ENCODE measurements at places on chromosomes 3 and 15.

GRCh38 chr3:140151321-140151720 is 216.3 kb downstream of the CLSTN2 start:
- DNase-seq: no peak

DNA sequence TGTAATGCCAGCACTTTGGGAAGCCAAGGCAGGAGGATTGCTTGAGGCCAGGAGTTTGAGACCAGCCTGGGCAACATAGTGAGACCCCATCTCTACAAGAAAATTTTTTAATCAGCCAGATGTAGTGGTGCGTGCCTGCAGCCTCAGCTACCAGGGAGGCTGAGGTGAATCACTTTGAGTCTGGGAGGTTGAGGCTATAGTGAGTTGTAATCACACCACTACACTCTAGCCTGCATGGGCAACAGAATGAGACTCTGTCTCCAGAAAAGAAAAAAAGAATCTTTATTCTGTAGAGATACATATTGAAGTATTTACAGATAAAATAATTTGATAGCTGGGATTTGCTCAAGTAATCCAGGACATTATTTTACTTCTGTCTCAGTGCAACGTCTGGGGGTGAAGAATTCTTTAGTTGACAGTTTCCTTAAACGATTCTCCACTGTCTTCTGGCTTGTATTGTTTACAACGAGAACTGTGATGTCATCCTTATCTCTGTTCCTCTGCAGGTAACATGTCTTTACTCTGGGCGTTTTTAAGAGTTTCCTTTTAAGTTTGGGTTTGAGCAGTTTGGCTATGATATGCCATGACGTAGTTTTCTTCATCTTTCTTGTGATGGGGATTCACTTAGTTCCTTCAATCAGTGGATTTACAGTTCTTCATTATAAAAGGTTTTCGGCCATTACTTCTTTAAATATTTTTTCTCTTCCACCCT is 26.3 kb downstream of the KPNA1 start:
- no peak for DNase-seq

DNA sequence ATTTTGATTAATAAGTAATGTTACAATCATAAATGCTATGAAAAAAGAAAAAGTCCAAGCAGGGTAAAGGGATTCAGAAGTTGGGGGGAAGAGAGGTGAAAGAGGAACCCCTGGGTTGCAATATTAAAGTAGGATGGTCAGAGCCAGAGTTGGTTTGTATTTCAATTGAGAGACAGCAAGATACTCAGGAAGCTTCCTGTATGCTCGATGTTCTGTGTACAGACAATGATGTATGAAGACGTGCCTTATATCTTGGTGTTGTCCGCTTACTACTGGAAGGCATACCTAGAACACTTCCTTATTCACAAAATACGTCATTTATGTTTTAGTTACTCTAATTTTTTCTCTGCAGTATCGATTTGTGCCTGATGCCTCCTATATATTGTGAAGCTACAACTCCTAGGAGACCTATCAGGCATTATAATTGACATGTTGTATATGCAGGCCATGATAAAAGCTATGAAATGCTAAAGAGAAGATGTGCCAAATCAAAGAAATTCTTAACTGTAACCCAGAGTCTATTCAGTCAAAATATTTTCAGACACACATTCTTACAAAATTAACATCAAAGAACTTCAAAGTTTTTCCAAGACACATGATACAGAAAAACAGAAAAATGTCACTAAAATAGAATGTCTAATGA is 87.5 kb downstream of the TBL1XR1 start:
- DNase-seq: no peak

GRCh38 chr15:74443100-74443909 is 9.5 kb upstream of the SEMA7A start:
- DNase-seq: no peak

DNA sequence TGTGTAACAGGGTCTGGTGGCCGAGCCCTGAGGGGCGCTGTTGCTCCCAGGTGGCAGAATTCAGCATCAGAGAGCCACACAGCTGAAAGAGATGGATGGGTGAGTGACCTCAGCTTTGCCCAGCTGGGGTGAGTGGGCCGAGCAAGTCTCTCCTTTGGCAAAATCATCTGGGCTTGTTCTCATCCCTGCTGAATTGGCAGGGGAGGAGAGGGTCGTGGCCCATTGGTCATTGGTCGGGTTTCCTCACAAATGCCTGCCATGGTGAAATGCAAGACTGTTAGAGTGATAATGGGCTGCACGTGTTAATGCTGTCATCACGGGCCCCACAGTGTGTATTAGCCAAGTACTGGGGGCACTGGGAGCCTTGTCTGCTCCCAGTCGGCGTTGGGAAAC is 15.9 kb downstream of the ABHD2 start:
- no peak for DNase-seq

DNA sequence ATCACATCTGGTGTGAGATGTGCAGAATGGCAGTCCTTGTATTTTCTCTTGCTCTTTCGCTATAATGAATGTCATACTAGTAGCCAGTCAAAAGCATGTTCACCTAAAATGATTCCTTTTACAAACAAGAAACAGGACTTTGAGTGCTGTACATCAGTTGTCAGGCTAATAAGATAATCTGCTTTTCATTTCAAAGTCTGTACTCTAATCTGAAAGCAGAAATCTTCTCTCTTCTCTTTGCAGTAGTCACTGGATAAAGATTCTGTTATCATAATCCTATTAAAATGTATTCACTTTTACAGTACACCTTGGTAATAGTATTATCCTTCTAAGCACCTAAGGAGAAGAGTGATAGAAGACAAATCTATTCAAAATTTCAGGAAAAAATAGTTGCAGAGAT is 300.1 kb downstream of the MFSD1 start:
- no peak for DNase-seq

DNA sequence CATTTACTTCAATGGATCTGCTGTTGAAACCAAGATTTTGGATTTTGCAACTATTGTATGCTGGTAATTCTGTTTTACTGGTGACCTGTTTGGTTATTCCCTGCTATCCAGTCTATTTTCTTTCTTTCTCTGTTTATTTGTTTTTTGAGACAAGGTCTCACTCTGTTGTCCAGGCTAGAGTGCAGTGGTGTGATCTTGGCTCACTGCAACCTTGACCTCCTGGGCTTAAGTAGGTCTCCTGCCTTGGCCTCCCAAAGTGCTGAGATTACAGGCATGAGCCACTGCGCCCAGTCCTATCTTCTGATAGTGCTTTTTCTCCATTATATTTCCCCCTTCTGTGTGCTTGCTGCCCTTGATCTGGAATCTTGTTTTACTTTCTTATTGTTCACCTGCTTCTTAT is 15.6 kb downstream of the USP13 start:
- DNase-seq: no peak

- no peak for DNase-seq
Observed at GRCh38 chr3:72163809-72164634, 379.1 kb upstream of the PROK2 start.

DNA sequence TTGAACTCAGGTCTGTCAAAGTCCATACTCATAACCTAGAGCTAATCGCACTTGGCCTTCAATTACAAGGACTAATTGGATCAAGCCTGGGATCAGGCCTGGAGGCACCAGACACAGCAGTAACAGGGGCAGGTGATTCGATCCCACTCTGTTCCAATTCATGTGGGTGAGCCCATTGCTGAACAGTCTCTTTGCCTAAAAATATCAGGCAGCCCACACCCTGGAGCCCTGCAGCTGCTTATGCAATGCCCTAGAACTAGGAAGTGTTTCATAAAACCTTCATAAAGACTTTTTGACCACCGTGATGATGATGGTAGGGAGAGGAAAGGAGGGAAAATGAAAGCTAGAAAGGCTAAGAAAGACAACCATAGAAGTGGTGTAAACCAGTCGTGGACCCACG is 47.8 kb upstream of the NEO1 start:
- DNase-seq: no peak

DNA sequence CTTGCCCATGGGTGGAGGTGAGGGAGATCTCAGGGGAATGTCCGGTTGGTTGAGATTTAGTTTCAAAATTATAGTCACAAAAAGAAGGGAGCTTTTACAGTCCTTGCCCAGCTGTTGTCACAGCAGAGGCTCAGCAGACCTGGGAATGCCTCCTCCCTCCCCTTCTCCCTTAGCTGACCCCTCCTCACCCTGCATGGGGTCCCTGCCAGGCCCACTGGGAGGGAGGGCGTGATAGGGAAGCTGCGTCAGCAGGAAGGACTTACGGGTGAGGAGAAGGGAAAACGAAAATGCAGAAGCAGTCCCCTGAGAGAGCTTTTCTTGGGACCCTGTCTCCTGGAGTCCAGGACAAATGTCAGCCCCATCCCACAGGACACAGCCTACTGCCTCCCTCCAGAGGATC is 18.9 kb downstream of the SCN5A start:
- no peak for DNase-seq

DNA sequence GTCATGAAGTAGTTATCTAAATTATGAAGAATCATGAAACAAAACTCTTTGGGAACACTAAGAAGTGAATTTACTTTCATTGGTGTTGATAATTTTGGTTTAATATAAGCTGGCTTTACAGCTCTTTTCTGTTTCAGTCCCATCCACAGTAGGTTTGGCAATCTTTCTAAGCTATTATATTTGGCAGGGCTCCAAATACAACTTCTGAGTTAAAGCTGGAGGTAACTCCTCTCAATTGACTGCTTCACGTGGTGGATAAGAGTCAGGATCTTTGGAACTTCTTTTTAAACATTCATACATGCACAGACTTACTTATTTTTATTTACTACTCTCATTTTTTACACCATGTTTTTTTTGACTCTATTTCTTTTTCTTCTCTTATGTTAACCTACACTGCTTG is 106.5 kb upstream of the EPHA3 start:
- no peak for DNase-seq

GRCh38 chr15:96038650-96039049 is 291.9 kb upstream of the NR2F2 start:
- no peak for DNase-seq

DNA sequence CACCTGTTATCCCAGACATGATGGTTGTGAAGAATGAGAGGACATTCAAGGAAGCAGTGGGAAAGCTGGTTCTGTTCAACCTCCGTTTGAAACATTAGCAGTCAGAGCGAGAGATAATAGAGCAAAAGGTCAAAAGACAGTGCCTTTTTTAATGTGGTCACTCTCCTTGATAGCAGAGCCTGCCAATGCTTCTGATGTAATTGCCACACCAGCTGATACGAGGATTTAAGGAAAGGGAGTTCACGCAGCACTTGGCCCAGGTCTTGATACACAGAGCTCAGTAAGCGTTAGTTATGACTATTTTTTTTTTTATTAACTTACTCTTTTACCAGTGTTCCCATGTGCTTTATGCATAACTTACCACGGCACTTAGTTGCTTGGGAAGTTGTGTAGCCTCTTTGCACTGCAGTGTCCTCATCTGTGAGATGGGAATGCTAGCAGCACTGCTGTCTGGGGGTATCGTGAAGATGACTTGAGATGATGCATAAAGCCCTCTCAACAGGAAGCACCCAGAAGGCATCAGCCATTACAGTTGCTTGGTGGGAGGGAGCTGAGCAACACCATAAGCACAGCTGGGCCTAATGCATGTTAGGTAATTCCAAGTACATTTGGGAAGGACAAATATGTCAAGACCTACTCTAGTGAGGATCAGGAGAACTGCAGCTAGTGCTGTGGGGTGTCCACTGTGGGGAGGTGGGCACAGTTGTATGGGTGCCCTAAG is 123.3 kb upstream of the RASGRP1 start:
- DNase-seq: no peak

- no peak for DNase-seq
Observed at GRCh38 chr3:193130576-193130975, 110.4 kb upstream of the PLAAT1 start.

GRCh38 chr15:71291723-71292122 is 176.5 kb downstream of the THSD4 start:
- DNase-seq: no peak

- no peak for DNase-seq
Observed at GRCh38 chr3:159791336-159791735, 197.3 kb upstream of the IL12A start.

DNA sequence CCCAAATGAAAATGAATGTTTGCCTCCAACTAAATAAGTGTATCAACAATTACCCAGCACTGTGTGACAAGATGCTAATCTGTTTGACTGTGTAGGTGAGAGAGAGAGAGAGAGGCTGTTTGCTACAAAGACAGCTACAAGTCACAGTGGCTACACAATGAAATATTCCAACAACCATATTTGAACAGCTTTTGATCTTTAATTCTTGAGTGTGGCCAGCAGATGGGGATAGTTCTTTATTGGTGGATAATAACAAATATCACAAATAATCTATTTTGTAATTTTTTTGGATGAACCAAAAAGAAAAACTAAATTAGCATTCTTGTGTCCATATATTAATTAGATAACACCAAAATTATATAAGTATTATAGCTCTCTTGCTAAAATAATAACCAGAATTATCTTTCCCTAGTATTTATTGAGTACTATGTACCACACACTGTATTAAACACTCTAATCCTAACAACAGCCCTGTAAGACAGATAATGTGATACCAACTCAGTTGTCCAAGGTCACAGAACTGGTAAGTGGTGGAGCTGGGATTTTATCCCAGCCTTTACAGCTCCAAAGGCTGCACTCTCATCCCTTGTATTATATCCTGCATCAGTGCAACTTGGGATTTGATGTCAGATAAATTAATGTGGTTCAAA is 61.9 kb upstream of the C3orf80 start:
- no peak for DNase-seq

GRCh38 chr3:71127844-71128243 is 455.7 kb downstream of the FOXP1 start:
- DNase-seq: no peak

DNA sequence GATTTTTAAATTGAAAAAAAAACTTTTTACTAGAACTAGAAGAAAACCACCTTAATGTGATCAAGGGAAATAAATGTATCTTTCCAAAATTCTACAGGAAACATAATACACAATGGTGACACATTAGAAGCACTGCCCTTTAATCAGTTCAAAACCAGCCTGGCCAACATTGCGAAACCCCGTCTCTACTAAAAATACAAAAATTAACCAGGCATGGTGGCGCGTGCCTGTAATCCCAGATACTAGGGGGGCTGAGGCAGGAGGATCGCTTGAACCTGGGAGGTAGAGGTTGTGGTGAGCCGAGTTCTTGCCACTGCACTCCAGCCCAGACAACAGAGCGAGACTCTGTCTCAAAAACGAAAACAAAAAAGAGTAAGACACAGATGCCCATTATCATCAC is 134.5 kb downstream of the TBC1D5 start:
- DNase-seq: no peak

GRCh38 chr3:150238995-150239619 is 169.0 kb upstream of the TSC22D2 start:
- no peak for DNase-seq

DNA sequence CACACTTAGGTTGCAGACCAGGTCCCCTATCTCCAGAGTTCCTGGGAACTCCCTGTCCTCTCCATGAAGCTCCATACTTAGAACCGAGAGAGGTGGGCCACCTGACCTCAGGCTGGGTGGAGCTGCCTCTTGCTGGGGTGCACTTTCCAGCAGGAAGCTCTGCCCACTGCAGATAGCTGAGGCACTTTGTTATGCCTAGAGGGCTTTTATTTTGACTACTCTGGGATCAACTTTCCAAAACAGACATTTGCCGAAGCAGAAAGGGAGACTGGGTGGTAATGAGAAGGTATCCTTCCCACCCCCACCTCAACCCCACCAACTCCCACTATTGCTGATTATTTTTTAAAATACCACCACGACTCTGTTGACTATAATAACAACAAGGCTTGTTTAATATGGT is 54.7 kb downstream of the CLDN11 start:
- DNase-seq: no peak

- DNase-seq: no peak
Observed at GRCh38 chr15:66429117-66429516, 42.4 kb downstream of the MAP2K1 start.

- no peak for DNase-seq
Observed at GRCh38 chr3:149274220-149274619, 52.6 kb upstream of the CP start.
